ENCODE measurements at places on chromosomes 16 and 17. TPM values are rescaled to one million over a fixed set of nuclear protein-coding genes. Genes with fewer than 3 reads are reported as not detected.

IL17C gene
- total RNA-seq: not detected

RNU2-1 gene
- 5,500 TPM for total RNA-seq

VTN gene
- 0.24 TPM for total RNA-seq

UMOD gene
- not detected for total RNA-seq

CEP295NL gene
- 0.56 TPM for total RNA-seq

KLHL10 gene
- not detected for total RNA-seq

PDILT gene
- total RNA-seq: not detected

MARCHF10 gene
- total RNA-seq: not detected

SDR42E2 gene
- total RNA-seq: not detected

DUXB gene
- total RNA-seq: not detected

PARD6A gene
- total RNA-seq: 13.5 TPM

CLEC10A gene
- not detected for total RNA-seq

MT2A gene
- total RNA-seq: 465 TPM

OR1A1 gene
- not detected for total RNA-seq

AMZ2 gene
- total RNA-seq: 75.8 TPM

CTF1 gene
- 0.17 TPM for total RNA-seq

EVI2A gene
- 30.4 TPM for total RNA-seq

SENP3 gene
- 93.0 TPM for total RNA-seq

PABPN1L gene
- total RNA-seq: not detected

SYCE1L gene
- 7.9 TPM for total RNA-seq

NFATC3 gene
- 146 TPM for total RNA-seq

NXN gene
- total RNA-seq: 0.28 TPM

PEMT gene
- 45.5 TPM for total RNA-seq

RPS15A gene
- 1,857 TPM for total RNA-seq

RARA gene
- total RNA-seq: 24.0 TPM

BAIAP3 gene
- total RNA-seq: not detected

KIF2B gene
- total RNA-seq: not detected

TM4SF5 gene
- total RNA-seq: not detected
